ENCODE measurements at places on chromosomes 3 and 15.

- DNase-seq, result no peak
Measured at GRCh38 chr3:11757929-11758328, 88.8 kb downstream of the TAMM41 start.

- no peak for DNase-seq
Measured at GRCh38 chr15:95990833-95991232, 339.7 kb upstream of the NR2F2 start.

DNA sequence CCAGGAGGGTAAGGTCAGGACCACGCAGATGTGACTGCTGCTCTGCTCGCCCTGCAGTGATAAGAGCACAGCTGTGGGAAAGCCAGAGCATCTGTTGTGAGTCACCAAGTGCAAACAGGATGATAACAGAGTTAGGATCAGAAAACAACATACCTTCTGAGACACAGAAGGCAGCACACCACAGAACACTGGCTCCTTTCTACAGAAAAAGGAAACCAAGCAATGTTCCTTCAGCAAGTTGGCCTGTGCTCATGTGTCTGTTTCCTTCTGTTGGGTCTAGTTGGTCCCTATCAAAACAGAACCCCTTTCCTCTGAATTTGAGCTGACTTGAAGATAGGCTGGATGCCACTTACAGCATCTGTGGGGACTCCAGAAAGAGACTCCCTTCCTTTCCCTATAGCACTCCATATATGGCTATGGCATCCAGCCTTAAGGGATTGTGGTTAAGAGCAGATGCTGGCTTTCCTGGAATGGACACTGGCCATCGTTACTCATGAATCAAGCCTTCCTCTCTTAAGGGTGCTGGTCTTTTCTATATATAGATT is 440.7 kb upstream of the THBS1 start:
- DNase-seq, result no peak

DNA sequence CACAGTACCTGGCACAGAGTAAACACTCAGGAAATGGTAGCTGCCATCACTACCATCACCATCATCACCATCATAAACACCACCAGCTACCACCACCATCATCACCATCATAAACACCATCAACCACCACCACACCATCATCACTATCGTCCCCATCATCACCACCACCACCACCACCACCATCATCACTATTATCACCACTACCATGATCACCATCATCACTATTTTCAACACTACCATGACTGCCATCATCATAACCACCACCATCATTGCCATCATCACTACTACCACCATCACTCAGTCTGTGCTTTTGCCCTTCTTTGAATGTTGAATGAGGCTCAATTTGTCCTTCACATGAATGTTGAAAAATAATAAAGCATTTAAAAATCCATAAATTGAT is 21.2 kb upstream of the IL16 start:
- no peak for DNase-seq

DNA sequence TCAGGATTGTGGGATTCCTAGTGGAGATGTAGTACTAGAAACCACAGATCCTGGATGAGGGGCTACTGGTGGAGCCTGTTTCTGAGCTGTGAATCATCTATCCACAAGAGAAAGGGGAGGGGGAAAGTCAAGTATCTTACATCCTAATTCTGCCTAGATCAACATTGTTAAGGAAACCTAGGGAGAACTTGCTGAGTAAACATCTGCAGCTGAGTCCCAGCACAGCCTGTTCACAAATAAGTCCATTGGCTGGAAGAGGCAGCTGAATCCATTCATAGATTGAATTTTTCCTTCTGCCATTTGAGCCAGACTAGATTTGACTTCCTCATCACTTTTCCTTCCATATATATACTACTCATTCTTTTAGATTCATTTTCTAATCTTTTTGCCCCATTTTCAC is 460.5 kb downstream of the TUSC7 start:
- no peak for DNase-seq

GRCh38 chr3:37779289-37780152 is 82.2 kb upstream of the CTDSPL start:
- DNase-seq, result no peak

GRCh38 chr3:46110701-46111493 is 83.6 kb upstream of the XCR1 start:
- DNase-seq, result no peak

DNA sequence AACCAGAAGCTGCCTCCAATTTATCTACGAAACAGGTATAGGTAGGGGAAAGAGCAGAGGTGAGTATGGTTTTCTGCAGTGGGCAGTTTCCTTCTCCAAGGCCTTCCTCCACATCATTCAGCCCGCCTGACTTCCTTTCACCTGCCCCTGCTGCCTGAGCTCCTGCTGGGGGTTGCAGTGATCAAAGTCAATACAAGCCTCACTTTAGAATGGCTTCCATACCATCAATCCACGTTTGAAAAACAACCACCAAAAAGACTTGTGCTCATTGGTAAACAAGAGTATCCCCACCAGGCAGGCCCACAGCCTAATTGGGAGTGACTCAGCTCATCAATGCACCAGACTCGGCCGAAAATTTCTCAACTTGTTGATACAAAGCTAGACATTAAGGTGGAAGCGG is 159.9 kb downstream of the MAGI1 start:
- no peak for DNase-seq

GRCh38 chr15:101604124-101604874 is 47.9 kb downstream of the TM2D3 start:
- no peak for DNase-seq

DNA sequence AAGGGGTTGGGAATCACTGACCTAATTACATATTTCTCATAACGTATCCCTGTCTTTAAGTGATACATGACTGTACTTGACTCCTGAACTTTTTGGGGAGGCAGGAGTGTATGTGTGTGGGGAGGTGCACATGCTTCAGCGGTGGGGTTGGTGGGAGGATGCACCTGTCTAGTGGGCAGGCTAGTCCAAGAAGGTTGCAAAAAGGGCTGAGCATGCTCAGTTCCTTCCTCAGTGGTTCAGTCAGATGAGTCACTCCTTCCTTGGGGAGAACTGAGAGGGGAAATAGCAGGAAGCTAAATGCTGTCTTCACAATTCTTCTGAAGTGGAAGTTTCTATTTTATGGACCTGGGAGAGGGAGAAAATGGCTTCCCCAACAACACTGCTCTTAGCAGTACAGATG is 24.6 kb upstream of the AP4E1 start:
- DNase-seq, result no peak

DNA sequence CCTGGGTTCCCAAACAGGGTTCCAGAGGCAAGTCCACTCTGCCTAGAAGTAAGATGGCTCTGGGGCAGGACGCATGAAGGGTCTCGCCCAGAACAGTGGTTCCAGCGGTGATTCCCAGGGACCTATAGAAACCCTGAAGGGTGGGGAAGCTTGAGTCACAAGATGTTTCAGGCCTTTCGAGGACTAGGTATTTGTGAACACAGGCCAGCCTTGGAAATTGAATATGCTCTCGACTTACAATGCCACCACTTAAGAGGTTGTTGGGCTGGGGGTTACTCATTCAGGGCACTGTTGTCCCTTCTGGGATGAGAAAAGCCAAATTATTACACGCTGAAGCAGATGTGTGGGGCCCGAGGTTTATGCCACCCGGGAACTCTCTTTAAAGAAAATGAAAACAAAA is 152.0 kb downstream of the TJP1 start:
- no peak for DNase-seq

GRCh38 chr15:30922480-30923311 is 19.0 kb downstream of the FAN1 start:
- DNase-seq, result no peak

DNA sequence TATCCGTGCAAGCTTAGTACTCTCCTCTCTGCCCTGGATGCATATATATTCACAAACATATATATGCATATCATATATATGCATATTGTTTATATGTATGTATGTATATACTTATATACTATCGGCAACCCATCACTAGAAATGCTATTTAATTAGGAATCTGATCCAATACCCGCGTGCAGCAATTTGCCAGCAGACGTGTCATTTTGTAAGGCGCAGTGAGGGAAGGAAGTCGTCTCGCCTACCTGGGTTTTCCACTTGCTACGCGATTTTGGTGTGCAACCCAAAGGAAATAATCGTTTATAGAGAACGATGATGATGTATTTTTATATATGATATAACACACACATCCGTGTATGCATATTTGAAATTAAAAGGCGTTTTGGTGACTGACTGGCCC is 5.6 kb upstream of the FEZF2 start:
- no peak for DNase-seq

- DNase-seq, result no peak
Measured at GRCh38 chr15:31111091-31111647, 9.6 kb upstream of the TRPM1 start.

DNA sequence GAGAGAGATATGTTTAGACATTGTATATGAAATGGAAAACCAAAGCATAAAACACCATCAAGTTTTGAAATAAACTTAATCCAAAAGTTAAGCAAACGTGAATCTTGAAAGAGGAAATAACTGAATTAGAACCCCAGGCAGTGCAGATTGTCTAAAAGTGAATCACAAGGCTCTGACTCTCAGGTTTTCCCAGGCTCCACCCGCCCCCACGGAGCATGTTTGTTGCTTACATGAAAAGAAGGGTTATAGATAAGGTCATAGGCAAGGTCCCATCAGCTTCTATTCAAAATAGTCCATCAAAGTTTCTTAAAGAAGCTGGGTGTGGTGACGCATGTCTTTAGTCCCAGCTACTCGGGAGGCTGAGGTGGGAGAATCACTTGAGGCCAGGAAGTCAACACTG is 29.0 kb upstream of the SLMAP start:
- no peak for DNase-seq

- DNase-seq, result no peak
Measured at GRCh38 chr3:150447084-150447483, 39.0 kb downstream of the TSC22D2 start.

GRCh38 chr3:85075663-85076062 is 116.9 kb downstream of the CADM2 start:
- DNase-seq, result no peak

GRCh38 chr3:101095693-101096430 is 102.6 kb upstream of the ABI3BP start:
- no peak for DNase-seq

GRCh38 chr15:75606711-75607699 is 18.5 kb downstream of the SNUPN start:
- DNase-seq, result no peak

- no peak for DNase-seq
Measured at GRCh38 chr3:149010504-149010951, 19.2 kb downstream of the GYG1 start.

DNA sequence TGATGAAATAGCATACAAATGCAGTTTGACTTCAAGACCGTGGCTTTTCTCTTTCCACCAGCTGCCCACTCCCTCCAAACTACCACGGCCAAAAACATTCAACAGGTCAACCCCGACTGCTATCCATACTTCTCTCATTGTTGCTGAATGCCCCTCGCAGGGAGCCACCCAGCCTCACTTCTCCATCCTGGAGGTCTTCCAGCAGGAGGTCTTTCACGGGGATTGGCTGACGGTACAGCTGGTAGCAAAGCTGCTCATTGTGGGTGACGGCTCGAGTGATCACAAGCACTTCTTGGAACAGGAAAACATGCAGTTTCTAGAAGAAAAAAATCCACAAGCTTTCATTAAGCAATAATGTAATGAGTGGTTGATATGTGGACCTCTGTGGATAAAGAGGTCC is 49.0 kb upstream of the TASOR start:
- no peak for DNase-seq

- DNase-seq, result no peak
Measured at GRCh38 chr15:55270291-55270690, 19.3 kb downstream of the RAB27A start.

DNA sequence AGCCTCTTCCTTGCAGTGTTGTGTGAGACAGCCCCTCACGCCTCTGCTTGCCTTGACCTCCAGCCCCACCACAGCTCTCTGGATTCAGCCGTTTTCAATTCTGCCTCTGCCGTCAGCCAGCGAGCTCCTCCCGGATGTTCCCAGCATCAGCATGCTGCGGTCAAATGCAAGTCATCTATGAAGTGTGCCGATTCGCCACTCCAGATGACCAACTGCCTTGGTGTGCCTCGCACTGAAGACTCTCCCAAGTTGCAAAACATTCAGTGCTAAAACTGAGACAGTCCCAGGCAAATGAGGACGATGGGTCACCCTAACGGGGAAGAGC is 30.6 kb upstream of the RASA2 start:
- DNase-seq, result no peak

DNA sequence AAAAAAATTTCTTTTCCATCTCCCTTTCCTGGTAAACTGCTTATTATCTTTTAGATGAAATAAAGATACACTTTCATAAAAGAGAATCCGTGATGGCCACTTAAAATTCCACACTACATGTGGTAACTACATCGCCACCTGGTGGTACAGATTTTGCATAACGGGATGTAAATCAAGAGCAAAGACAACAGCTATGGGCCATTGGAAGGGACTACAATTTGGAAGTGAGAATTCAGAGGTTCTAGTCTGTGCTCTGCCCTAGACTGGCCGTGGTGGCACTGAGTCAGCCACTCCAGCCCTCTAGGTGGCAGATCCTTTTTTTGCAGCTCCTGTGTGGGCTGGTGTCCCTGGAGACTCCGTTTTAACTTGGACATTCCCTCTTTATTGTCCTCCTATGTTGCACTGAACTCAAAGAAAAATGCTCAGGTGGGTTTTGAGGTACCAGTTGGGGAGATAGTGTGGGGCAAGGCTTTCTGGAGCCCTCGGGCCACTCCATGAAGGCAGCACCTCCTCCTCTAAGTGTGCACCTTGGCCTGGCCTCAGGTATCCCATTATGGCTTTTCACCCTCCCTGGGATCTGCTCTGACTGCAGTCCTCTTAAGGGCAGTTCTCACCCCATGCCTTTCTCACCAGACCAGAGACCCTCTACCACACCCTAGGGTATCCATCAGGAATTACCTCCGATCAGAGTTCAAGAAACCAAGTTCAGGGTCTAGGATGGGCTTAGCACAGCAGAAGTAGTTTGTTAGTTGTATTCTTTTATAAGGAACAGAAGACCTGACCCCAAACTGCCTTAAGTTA is 54.9 kb downstream of the SPSB4 start:
- peak; percentile 36 for DNase-seq

DNA sequence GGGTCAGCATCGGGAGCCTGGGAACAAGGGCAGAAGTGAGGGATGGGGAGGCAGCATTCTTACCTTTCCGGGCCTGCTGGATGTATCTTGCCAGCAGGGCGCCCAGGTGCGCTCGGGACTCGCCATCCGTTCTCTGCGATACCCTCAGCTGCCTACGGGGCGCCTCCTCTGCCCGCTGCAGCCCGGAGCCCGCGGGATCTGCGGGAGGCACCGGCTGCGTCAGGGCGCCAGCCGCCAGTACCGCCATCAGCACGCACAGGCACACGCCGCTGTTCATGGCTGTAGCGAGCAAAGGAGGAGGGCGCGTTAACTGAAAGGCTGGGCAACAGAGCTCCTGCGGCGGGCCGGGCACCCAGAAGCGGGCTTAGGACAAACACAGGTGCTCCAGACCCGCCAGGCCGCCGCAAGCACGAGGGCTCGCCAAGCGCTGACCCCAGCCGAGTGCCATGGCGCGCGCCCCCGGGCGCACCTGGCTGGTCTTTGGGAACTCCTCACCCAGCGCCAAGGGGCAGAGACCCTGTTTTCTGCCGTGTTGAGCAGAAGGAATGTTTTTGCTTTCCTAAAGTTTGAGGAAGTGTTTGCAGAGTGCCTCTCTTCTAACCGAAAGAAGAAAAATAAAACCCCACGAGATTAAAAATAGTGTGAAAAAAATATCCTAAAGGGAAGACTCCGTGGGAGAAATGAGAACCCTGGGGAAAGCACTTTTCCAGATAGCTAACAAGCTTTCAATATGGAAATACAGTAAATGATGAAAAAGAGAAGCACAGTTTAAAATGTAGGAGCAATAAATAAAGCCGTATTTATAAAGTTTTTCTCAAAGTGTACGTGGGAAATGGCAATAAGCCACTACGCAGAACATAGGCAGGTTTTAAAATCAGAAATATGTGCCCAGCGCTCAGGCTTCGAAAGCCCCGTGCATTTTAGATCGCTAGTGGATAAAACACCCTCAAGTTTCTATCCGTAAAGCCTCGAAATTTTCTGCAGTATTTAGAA is 2.3 kb downstream of the CCK start:
- DNase-seq, result no peak
